Activated T-helper 1 cell treated with Interleukin-2 at 50 U/mL for 16 hours (primary cell): ENCODE measurements at places on chromosomes 1 and 21.
A peak's percentile ranks its signal among the peaks of the same experiment; 100 is the strongest.

DNA sequence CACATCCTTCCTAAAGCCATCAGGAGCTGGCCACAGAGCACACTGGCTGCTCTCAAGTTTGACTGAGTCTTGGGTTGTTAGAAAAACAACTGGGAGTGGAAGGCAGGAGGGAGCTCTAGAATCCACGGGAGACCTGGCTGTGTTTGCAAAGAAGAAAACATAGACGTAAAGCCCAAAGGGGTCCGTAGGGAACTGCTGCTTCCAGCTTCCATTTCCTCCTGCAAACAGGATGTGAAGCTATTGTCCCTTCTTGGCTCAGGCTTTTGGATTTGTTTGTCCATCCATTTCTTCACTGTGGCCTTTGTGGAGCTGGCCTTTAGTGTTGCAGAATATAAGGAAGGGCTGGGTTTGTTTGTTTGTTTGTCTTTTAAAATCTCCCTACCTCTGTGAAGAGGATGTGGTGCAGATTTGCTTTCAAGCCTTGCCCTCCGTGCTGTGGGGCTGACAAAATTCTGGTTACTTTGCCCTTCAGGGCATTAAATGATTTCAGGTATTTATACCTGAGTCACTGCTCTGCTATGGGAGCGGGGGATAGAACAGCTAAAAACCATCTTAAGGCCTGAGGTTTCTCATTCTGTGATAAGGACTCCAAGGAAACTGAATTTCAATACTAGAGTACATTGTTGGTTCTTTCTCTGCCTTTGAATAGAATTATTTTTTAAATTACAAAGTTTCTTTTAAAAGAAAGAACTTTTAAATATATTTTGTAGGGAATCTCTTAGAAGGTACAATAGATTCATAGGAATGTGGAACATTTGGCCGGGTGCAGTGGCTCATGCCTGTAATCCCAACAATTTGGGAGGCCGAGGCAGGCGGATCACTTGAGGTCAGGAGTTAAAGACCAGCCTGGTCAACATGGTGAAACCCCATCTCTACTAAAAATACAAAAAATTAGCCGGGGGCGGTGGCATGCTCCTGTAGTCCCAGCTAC, 74.3 kb downstream of the MPZL1 start:
- no peak for DNase-seq

- DNase-seq, result no peak
Observed at GRCh38 chr1:227459326-227459841, 104.0 kb upstream of the ZNF678 start.

DNA sequence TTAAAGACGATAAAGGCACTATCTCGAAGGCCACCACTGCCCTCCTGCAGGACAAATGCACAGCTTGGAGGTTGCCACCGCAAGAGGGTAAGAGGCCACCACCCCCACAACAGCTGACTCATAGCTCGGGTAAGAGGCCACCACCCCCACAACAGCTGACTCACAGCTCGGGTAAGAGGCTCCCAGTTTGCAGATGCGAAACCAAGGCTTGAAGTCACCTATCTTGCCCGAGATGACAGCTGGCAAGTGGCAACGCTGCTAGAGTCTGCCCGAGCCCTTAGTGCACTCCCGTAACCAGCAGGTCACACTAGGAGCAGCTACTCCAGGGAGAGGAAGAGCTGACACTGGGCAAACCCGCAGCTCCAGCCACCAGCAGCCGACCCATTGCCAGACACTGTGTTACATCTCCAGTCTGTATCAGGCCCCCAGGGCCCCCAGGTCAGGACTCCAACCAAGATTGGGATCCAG, 17.1 kb upstream of the SPSB1 start:
- DNase-seq, result peak; percentile 27

GRCh38 chr1:6597777-6598131, 4.9 kb downstream of the KLHL21 start:
- DNase-seq, result no peak

DNA sequence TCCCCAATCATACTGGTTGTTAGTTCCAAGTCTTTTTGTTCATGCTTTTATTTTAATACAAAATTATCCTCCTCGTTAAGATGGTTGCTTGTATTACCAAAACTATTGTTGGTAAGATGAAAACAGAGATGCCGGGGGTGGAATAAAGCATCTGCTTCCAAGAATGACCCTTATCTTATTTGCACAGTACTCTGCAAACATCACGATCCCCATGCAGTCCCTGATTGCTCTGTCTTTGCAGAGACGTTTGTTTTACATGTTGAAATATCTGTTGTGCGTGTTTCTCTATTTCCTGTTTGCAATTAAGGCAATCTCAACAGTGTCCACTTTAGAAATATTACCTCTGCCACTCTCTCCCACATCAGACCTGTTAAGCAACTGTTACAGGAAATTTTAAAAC, 141.3 kb upstream of the NCAM2 start:
- no peak for DNase-seq

DNA sequence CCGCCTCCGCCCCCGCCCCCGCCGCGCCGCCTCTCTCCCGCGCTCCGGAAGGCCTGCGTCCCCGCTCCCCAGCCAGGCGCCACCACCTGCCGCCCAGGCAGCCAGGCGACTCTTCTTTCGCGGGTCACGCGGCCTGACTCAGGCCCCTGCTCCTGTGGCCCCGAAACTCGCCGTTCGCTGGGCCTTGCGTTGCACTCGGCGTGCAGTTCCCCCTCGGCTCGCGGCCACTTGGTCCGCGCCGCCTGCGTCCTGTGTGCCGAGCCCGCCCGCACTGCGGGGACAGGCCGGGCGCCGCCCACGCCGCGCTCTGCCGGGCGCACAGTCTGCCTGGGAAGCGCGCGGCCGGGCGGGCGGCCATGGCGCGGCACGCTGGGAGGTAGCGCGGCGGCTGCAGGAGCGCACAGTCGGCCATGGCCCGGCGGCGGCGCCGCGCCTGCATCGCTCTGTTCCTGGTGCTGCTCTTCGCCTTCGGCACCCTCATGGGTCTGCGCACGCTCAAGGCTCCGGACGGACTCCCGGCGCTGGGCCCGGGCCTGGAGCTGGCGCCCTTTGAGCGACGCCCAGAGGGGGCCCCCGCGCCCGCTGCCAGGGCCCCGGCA, at the start of gene MANEAL:
TSS of gene MANEAL (plus strand) at position 75 of the 599 bp plus-strand sequence. CDS start at position 411, 336 bp downstream.
- DNase-seq, result no peak

GRCh38 chr1:224058303-224058702, 55.6 kb upstream of the FBXO28 start:
- DNase-seq, result no peak

DNA sequence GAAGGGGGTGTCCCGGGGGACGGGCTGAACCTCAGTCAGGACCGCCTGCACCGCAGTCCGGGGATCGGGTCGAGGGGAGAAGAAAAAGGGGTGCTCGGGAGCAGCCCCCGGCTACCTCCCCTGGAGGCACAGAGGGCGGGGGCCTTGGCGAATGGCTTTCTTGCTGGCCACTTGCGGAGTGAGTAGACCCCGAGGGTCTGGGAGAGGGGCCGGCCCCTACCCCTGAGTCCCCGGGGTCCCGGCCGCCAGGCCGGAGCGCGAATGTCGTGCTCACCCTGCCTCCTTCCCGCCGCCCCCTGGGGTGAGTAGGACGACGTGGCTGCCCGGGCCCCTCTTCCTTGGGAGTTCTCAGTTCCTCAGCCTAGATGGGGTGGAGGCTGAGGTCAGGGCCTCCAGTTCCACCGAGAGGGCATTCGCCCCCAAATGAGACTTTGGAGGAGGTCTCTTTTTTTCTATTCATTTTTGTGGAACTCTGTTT, 113.0 kb downstream of the OSBPL9 start:
- no peak for DNase-seq

- DNase-seq, result no peak
Observed at GRCh38 chr1:243525085-243525487, 269.2 kb downstream of the SDCCAG8 start.

- no peak for DNase-seq
Observed at GRCh38 chr1:39043513-39043912, 17.4 kb downstream of the NDUFS5 start.

GRCh38 chr1:161834967-161835550, 68.9 kb downstream of the ATF6 start:
- no peak for DNase-seq

DNA sequence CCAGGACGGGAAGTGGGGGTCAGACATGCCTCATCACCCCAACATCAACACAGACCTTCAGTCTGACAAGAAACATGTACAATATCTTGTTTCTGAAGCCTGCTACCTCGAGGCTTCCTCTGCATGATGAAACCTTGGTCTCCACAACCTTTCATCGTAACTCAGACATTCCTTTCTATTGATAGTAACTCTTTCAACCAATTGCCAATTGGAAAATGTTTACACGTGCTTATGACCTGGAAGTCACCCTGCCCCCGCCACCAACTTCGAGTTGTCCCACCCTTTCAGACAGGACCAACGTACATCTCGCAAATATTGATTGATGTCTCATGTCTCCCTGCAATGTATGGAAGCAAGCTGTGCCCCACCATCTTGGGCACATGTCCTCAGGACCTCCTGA, 159.5 kb downstream of the ETS2 start:
- DNase-seq, result no peak

- no peak for DNase-seq
Observed at GRCh38 chr1:204321665-204322064, 38.1 kb downstream of the PLEKHA6 start.

GRCh38 chr21:37827913-37828312, 88.3 kb downstream of the KCNJ6 start:
- no peak for DNase-seq

DNA sequence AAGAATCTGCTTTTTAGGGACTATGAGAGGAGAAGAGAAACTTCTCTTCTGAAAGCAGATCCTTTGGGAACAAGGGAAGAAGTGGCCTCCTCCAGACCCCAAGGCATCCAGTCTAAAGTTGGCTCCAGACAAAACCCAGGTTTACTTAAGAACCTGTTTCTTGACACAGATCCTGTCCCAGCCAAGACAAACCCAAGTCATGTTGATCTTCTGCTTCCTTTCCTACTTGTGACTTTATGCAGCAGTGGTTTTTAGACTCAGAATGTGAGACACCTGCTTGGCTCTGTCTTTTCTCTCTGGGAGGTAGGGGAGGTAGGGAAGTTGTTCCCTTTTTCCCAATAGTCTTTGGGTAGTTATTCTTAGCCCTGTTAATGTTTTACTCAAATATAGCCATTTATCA, 38.3 kb downstream of the ELAPOR1 start:
- DNase-seq, result no peak

- no peak for DNase-seq
Observed at GRCh38 chr1:231423648-231424047, 1.6 kb upstream of the EGLN1 start.

GRCh38 chr1:6093071-6093470, 47.4 kb downstream of the KCNAB2 start:
- no peak for DNase-seq

GRCh38 chr1:8663915-8664329, 153.5 kb downstream of the RERE start:
- DNase-seq, result no peak

DNA sequence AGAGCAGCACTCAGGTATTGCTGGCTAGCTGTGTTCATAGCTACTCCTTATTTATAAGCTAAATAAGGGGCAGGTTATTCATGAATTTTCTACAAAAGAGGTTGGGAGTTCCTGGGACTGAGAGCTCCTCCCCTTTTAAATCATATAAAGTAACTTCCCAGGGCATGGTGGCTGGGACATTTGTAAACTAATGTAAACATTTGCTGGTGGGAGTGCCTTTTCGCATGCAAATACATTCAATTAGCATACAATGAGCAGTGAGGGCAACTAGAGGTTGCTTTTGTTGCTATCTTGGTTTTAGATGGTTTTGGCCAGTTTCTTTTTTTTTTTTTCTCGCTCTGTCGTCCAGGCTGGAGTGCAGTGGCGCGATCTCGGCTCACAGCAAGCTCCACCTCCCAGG, 43.4 kb downstream of the GNPAT start:
- DNase-seq, result no peak

DNA sequence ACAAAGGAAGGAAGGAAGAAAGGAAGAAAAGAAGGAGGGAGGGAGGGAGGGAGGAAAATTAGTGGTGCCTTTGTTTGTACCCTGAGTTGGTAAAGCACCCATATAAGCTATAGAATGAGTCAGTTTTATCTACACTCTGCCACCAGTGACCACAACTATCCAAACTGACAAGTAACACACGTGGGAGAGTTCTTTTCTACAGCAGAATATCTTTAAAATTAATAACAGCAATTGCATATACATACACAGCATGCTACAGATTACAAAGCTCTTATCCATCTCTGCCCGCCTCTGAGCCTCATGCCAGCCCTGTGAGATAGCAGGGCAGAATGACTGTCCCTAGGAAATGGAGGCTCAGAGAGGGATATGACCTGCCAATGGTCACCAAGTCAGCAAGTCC, 20.3 kb downstream of the CDCP2 start:
- no peak for DNase-seq

- DNase-seq, result no peak
Observed at GRCh38 chr1:30682396-30683275, 40.7 kb downstream of the MATN1 start.

DNA sequence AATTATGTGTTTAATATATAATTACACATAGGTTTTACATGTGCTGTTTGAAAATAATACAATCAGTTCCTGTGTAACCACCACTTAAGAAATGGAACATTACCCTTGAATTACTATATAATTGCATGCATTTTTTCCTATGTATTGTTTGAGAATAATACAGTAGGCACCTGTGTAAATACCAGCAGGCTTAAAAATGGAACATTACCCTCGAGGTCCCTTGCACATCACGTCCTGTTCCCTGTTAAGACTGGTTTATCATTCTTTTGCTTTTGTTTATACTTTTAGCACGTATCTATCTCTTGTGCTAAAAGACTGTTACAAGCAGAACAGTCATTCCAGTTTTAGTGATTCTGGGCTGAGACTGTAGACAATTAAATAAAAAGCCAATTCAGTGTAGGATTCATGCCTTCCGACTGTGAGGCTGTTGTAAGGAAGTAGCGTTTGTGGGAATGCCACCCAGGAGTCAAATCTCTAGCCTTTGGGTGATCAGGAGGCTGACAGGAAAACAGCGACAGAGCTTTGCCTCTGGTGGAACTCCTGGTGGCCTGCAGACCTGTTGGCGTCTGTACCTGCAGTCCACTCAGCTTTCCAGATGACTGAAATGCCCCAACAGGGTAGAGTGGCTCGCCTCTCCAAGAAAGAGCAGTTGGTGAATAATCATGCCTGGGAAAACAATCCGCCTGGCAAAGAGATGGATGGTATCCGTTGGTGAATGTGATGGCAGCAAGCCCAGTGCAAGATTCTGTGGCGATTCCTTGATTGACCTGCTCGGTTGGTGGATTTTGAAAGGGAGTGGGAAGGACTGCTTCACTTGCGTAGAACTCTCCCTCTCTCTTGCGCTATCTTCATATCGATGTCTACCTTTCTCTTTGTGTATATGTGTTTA, 58.0 kb downstream of the DISC1 start:
- DNase-seq, result no peak

- no peak for DNase-seq
Observed at GRCh38 chr1:39675220-39675619, 3.3 kb upstream of the NT5C1A start.

- DNase-seq, result peak; percentile 13
Observed at GRCh38 chr21:29376556-29376955, 77.8 kb downstream of the BACH1 start.

- DNase-seq, result no peak
Observed at GRCh38 chr1:245990315-245991022, 516.6 kb downstream of the SMYD3 start.

GRCh38 chr1:62688687-62689085, 500 bp upstream of the DOCK7 start:
- no peak for DNase-seq
